ENCODE measurements at places on chromosomes 3 and 15.

- no peak for DNase-seq
Observed at GRCh38 chr3:46857485-46858341, 5.5 kb downstream of the MYL3 start.

DNA sequence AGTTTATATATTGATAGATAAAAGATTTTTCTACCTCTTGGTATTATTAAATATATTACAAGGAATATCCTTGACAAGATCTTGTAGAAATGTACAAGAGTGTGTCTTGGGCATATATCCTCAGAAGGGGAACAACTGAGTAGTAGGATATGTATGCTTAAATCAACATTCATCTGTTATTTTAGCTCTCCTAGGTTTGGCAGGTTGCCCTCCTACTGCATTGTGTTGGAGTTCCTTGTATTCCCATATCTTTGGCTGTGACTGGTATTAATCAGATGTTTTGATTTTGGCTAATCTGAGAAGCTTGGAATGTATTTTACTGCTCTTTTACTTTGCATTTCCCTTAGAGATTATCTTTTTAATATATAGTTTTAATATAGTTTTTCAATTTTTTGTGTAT, 4.6 kb downstream of the MYRIP start:
- no peak for DNase-seq

- DNase-seq, result no peak
Observed at GRCh38 chr3:12508291-12508700, 24.0 kb downstream of the TSEN2 start.

DNA sequence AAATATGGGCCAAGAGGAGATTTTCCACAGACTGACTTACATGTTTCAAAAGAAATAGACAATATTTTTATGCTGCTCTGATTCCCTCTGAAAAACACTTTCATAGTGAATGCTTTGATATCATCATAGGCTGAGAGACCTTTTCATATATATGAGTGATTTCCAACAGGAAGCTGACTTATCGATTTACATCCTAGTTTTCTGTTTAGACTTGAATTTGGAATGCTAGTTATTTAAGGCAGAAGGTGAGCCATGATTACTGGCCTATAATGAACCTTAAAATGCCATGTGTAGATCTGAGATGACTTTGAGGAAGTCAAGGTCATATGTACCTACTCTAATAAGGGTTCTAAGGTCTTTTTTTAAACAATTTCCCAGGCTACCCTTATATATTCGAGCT, 1126.1 kb downstream of the ROBO1 start:
- no peak for DNase-seq

DNA sequence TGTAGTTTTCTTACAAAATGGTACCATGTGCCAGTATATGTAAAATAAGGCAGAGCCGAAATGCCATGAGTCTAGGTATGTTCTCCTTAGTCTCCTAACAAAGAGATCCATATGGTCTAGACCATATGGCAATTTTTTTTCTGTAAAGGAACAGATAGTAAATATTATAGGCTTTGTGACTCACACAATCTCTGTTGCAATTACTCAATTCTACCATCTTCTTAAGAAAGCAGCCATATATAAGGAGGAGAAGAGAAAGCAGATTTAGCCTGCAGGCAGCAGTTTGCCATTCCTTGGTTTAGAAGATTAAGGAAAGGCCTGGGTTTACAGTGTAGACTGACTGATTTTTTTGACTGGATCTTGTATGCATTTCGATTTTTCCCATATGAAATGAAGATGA, 16.3 kb upstream of the BBX start:
- no peak for DNase-seq

DNA sequence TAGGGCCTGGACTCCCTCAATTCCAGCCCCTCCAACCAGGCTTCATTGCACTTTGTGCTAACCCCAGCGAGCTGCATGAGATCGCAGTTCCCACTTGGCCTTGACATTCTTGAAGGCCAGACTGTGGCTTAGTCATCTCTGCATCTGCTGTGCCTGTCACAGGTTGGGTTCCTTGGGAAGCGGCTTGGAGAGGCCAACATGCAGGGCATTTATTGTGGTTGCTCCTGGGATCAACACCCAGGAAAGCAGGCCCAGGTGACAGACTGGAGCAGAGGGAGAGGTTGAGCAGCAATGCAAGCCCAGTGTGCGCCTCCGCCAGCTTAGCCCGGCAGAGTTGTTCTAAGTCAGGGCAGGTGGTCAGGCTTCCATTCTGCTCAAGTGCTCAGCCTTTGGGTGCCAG, 10.5 kb downstream of the ABCF3 start:
- no peak for DNase-seq

- DNase-seq, result no peak
Observed at GRCh38 chr3:159817571-159817970, 171.1 kb upstream of the IL12A start.

DNA sequence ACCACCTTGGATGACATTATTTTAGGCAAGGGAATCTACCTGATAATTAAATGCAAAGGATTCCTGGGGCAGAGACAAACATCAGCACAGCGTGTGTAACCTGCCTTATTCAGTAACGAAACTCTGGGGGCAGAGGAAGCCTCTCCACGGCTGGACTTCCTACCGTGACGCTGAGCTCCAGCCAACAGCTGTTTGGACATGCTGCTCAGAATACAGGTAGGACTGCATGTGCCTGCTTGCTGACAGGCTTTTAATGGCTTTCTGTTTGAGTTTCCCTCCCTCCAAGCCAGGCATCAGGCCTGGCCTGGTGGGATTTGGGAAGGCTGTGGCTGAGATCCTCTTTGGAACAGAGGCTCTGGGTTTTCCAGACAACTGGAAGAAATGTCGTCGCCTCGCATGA, 150.6 kb downstream of the ADAMTS17 start:
- no peak for DNase-seq

- DNase-seq, result no peak
Observed at GRCh38 chr15:85932391-85932790, 137.7 kb upstream of the KLHL25 start.

- no peak for DNase-seq
Observed at GRCh38 chr3:104554425-104554824, 812.3 kb upstream of the ALCAM start.

DNA sequence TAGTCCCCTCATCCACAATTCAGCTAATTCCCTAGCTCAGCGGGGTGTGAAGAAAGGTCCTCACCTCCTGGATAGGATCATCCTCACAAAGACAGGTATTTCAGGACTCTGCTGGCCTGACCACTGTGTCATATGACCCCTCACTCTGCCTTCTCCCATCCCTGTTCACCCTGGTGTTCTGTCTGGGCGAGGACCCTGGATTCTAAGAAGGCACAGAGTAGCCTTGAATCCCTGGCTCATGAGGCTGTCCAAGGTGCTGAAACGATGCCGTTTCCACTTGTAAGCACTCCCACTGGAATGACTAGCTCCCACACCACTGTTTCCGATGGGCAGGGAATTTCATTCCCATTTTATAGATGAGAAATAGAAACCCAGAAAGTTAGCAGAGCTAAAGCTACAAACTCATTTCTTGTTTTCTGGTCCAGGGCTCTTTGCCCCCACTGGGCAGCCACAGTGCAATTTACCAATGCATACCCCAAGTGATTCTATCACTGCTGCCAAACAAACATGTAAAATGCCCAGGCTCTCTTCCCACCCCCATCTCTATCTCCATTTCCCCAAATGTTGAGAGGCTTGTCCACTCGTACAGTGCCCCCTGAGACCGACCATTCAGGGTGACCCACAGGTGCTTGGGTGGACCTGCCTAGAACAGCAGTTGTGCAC, 83.2 kb downstream of the RAB11A start:
- DNase-seq, result no peak

DNA sequence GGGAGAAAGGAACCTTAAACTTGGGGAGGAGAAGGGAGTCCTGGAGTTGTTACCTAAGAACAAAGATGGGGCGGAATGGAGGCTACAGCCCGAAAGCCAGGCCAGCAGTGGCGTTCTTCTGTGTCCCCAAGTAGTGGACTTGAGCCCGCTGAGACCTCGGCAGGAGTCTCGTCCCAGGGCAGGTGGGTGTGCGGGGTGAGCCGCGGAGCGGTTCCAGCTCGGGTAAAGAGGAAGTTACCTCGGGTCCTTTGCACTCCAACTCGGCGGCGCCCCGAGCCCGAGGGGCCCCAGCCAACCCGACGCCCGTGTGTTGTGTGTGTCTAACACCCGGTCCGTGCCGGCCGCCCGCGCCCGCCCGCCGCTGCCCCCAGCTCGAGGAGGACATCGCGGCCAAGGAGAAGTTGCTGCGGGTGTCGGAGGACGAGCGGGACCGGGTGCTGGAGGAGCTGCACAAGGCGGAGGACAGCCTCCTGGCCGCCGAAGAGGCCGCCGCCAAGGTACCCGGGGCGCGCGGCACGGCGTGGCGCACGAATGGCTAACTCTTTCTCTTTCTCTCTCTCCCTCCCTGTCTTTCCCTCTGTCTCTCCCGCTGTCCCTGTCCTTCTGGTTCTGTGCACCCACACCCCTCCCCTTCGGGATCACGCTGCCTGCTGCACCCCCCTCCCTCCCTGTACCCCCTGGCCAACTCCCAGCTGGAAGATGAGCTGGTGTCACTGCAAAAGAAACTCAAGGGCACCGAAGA, 959 bp downstream of the TPM1 start:
- peak; percentile 4 for DNase-seq

- DNase-seq, result no peak
Observed at GRCh38 chr3:84959470-84960271, 882 bp downstream of the CADM2 start.

GRCh38 chr3:134857776-134858362, 62.8 kb downstream of the EPHB1 start:
- DNase-seq, result no peak

GRCh38 chr15:51699373-51699772, 18.1 kb downstream of the SCG3 start:
- no peak for DNase-seq

GRCh38 chr3:99118381-99118780, 216.9 kb upstream of the DCBLD2 start:
- DNase-seq, result no peak

GRCh38 chr15:57425842-57426241, 49.5 kb downstream of the CGNL1 start:
- DNase-seq, result no peak

GRCh38 chr15:48647962-48648361, 2.5 kb upstream of the FBN1 start:
- no peak for DNase-seq

- DNase-seq, result no peak
Observed at GRCh38 chr3:16249336-16249735, 15.4 kb downstream of the DPH3 start.

DNA sequence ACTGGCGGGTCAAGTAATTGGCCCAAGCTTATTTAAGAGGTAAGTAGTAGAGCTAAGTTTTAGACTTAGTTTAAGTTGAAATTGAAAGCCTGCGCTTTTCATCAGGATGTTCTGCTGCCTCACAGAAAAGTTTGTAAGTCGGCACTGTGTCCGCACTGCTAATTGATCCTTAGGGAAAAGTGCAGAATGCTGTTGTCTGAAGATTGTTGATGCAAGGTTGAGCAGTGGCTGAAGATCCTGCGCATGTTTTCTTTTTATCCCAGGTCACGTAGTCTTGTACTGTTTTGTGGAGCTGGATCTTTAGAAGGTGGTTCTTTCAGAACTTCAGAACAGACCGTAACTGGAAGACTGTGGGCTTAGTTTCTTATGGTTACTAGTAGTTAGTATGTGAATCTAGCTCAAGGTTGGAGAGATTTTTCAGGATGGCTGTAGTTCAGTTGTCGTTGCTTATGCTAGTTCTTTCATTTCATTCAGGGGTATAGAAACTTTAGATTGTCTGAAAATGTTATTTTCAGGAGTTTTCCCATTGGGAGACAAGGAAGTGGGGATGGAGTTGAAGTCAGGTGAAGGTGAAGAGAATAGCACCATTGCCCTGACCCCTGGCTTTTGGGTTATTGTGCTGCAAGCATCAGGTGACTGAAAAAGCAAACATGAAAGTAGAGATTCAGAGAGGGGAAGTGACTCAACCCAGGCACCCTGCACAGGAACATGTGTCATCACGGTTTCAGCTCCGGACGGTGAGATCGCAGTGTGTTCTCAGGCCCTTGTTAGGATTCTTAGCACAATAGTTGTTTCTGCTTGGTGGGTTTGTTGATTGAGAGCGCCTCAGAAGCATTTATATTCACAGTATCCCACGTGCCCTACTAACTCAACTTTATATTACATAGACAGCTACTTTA, 32.8 kb downstream of the AKAP13 start:
- peak; percentile 80 for DNase-seq

DNA sequence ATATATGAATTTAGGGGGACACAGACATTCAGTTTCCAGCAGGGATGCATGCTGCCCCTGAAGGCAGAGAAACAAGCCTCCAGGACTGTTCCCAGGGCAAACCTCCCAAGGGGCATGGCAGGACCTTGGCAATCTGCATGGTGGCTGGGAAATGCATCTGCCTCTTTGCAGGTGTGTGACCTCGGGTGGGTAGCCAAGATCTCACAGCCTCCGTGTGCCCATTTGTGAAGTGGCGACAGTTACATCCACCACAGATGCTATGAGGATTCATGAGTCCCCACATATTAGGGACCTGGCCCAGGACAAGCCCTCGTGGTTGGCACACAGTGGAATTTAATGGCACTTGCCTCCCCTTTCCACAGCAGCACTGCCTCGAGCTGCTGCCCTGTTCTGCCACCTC, 29.9 kb downstream of the SLC28A1 start:
- no peak for DNase-seq

- DNase-seq, result no peak
Observed at GRCh38 chr3:177150970-177151627, 46.2 kb downstream of the TBL1XR1 start.

GRCh38 chr3:187641320-187642016, 28.7 kb downstream of the SST start:
- no peak for DNase-seq

DNA sequence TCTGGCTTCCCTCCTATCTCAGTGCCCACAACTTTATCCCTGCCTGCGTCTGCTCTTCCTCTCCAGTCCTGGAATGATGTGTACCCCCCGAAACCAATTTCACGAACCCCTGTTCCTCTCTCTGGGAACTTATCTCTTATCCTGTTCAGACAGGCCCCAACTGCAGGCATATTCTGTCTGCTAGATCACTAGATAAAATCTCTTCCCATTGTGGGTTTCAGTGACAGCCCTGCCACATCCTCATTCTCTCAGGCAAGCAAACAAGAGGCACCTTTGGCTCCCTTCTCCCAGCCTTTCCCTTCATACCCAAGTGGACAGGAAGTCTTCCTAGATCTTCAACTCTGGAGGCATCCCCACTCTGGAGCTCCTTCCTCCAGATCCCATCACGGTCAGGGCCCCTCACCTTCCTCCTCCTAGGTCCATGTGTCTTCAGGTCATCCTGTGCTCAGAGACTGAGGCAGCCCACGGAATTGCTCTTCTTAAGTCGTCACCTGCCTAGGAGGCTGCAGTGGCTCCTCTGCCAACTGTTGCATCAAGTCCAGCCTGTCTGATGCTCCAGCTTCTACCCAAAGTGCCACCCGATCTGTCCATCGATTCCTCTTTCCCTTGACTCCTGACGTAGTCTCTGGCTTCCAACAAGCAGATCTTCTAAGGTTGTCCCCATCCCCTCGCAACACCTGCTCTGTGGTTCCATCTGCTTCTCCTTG, 190.8 kb downstream of the SLCO3A1 start:
- no peak for DNase-seq

- no peak for DNase-seq
Observed at GRCh38 chr3:113533534-113533892, 1.2 kb downstream of the SIDT1 start.

Data from stimulated activated CD4-positive, alpha-beta T cell treated with anti-CD3 and anti-CD28 coated beads, Interleukin-4, amount 100 ng/mL, for 4 hours (primary cell).